Stimulated activated CD4-positive, alpha-beta T cell treated with anti-CD3 and anti-CD28 coated beads, TNF-alpha, amount 100 ng/mL, for 4 hours (primary cell): ENCODE measurements at places on chromosomes 2 and 18.

- no peak for DNase-seq
Measured at GRCh38 chr2:225165052-225165451, 122.8 kb upstream of the DOCK10 start.

- DNase-seq: no peak
Measured at GRCh38 chr2:11784280-11784679, 37.8 kb downstream of the LPIN1 start.

- no peak for DNase-seq
Measured at GRCh38 chr2:152234277-152234676, 58.7 kb upstream of the STAM2 start.

DNA sequence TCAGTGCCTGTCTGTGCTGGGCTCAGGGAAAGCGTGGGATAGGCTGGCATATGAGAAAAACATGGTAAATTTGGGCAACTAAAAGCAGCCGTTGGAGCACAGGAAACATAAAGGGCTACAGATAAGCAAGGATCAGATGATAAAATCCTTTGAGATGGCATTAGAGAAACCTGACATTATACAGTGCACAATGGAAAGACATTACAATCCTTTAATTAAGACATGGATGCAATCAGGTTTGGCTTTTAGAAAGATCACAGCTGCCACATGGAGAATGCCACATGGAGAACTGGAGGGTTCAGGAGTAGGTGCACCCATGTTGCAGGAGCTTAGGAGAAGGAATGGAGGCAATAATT, 117.3 kb downstream of the CDC42EP3 start:
- DNase-seq: no peak

DNA sequence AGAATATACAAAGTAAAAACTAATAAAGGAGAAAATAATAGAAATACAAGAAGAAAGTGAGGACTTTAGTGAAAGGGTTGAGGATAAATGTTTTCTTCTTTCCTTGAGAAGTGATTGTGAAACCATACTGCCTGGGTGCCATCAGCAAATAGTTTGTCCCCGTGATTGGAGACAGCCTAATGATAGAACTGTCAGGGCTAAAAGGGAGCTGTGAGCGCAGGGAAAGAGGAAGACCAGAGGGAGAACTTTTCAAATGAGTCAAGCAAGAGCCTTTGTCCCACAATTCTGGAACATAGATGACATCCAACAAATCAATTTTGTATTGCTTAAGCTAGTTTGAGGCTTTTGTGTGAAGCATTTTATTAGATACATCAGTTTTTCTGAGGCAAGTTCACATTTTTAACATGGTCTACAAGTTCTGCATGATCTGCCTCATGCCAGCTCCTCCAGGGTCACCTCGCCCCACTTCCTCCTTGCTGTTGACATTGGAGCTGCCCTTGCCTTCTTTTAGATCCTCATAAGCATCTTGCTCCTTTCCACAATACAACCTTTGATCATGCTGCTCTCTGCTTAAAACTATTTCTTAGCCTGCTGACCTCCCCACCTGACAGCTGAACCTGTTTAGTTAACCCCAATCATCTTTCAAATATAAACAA, 213.4 kb upstream of the REG3G start:
- no peak for DNase-seq

DNA sequence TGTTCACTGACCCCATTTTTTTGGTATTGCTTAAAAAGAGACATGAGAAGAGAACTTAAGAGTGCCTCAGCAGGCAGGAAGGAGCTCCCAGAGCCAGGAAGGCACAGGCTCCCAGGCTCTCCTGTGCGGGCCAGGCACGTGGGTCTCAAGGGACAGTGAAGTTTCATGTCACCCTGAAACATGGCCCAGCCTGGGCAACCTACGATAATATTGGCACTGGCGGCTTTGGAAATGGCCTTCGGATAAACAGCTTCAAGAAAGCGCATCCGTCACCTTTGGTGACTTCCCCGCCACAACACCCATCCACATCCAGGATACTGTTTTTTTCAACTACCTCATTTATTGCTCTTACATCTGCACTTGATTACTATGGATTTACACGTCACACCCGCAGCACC, 30.5 kb downstream of the PXDN start:
- no peak for DNase-seq

- no peak for DNase-seq
Measured at GRCh38 chr18:80234398-80234797, 12.9 kb downstream of the PARD6G start.

DNA sequence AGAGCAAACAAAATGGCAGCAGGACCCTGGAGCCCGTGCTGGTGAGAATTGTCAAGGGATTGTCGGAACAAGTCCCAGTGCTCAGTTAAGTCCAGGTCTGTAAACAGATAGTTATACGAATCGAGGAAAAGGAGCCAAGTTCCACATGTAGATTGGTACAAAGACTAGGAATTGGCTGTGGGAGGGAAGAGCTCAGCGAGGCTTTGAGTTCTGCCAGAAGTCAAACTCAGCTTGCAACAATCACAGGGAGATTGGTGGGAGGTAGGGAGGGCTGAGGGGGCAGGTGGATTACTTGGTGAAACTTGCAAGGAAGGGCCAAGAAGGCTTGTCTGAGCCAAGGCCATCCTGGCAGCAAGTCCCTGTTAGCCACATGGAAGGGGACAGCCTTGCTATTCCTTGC, 217.8 kb upstream of the ARL4C start:
- DNase-seq: no peak

DNA sequence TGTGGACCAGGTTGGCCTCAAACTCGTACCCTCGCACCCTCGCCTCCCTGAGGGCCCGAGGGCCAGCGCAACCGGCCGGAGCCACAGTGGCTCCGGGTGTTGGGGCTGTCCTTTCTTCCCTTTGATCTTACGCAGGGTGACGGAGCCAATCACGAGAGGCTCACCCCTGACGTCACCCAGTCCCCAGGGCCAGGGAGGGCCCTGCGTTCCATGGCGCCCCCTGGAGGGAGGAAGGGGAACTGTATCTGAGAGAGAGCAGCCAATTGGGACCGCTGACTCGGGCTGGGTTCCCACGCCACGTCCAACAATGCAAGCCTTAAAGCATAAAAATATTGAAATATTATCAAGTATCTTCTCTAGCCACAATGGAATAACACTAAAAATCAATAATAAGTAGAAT, 432.8 kb upstream of the LRRTM4 start:
- DNase-seq: no peak

- DNase-seq: no peak
Measured at GRCh38 chr2:58019229-58019628, 27.4 kb upstream of the VRK2 start.
